ENCODE measurements at places on chromosomes 6 and 20. TPM values are rescaled to one million over a fixed set of nuclear protein-coding genes. Genes with fewer than 3 reads are reported as not detected.

IL17A gene
- total RNA-seq, result not detected

GMPR gene
- total RNA-seq, result 11.9 TPM

KHDRBS2 gene
- 0.31 TPM for total RNA-seq

SPATS1 gene
- total RNA-seq, result not detected

LRFN2 gene
- 0.13 TPM for total RNA-seq

ESR1 gene
- total RNA-seq, result 16.5 TPM

CHRNA4 gene
- total RNA-seq, result 0.80 TPM

TAF8 gene
- 28.6 TPM for total RNA-seq

Data from sciatic nerve (tissue), 2 donors.